ENCODE measurements at places on chromosomes 5 and 9. TPM values are rescaled to one million over a fixed set of nuclear protein-coding genes. Genes with fewer than 3 reads are reported as not detected.

Gene FBP1
- total RNA-seq: not detected

DNA sequence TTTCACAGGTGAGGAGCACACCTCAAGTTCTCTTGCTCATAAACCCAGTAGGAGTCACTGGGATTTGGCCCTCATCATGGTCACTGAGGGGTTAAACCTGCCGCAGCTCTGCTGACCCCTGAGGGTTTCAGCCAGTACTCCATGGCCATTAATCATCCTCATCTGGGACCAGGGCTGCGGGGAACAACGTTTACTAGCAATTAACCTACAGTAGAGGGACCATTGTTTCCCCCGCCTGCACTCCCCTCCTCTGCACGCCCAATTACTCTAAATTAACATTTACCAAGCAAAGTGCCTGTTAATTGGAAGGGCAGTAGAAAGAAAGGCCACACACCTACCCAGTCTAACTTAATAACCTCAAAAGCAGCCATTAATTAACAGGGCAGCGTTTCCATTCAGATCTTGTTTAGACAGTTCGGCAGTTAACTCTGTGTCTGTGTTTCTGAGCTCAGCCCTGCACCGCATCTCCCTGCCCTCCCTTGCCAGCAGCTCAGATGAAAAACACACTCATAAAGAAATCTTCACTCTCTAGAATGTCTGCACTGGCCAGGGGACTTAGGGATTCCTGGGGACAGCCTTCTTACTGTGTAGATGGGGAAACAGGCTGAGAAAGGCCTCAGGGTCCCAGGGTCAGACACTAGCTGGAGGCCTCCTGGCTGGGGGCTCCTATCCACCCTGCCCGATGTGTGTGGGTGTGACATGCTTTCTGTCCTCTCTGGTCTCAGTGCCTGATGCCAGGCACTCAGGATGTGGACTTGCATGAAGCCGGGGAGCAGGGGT, 51.6 kb downstream of the ALG2 start:
- no peaks in the 10 kb centered on the region for H3K27me3 ChIP-seq
- H3K4me3 ChIP-seq: no peak overlapping the region
- no peaks in the 10 kb centered on the region for H3K4me1 ChIP-seq
- H3K36me3 ChIP-seq: no peaks in the 10 kb centered on the region
- no peak overlapping the region for H3K27ac ChIP-seq

- peaks cover 32% of the 10 kb centered on the region for H3K4me1 ChIP-seq
- no peak overlapping the region for H3K4me3 ChIP-seq
- peak overlapping the region; percentile 69 for H3K27ac ChIP-seq
- no peaks in the 10 kb centered on the region for H3K27me3 ChIP-seq
- H3K36me3 ChIP-seq: no peaks in the 10 kb centered on the region
- no peak for DNase-seq
Measured at GRCh38 chr5:96657068-96657467, 5.1 kb upstream of the CAST start.

DNA sequence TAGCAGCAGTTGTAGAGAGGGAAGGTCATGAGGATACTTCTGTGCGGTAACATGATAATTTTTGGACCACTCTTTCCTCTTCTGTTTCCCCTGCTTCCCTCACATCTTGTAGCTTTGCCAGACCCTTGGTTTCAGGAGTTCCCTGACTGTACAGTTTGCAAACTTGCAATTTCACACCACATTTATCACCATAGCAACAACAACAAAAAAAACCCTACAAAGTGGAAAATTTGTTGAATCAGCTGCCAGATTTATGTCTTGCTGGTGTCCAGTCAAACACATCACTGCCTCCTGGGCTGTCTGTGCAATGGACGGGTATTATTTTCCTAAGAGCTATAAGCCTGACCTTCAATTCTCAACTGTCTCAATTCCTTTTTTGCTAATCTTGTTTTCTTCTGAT, 751.6 kb downstream of the TLR4 start:
- H3K4me3 ChIP-seq: no peak overlapping the region
- H3K4me1 ChIP-seq: no peaks in the 10 kb centered on the region
- no peaks in the 10 kb centered on the region for H3K36me3 ChIP-seq
- DNase-seq: no peak
- H3K27me3 ChIP-seq: no peaks in the 10 kb centered on the region

DNA sequence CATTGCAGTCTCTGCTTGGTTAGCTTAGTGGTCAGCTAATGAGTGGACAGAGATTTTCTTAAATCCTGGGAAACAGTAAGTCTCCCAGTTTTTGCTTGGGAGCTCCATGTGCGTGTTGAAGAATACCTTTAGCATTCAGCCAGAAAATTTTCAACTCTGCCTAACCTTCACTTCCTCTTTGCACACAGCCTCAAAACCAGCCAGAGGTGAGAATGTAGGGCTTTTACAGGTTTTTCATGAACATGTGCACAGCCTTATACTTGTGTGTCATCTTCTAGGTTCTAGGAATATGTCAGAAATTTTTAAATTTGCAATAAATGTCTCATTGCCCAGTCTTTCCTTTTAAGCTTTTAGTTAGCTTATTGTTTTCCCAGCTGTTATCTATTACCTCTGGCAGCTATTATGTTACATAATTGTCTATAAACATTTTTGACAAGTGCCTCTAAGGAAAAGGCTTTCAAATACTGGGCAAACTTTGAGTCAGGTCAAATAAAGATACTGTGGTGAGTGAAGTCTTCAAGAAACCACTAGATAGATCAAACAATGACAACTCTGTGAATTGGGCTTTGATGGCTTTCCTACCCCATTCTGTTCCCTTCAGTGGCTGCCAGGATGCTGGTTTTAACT, 12.7 kb downstream of the ADGRV1 start:
- H3K4me1 ChIP-seq: no peaks in the 10 kb centered on the region
- H3K27ac ChIP-seq: no peak overlapping the region
- H3K36me3 ChIP-seq: no peaks in the 10 kb centered on the region
- H3K27me3 ChIP-seq: no peaks in the 10 kb centered on the region
- H3K4me3 ChIP-seq: no peak overlapping the region
